Stimulated activated CD4-positive, alpha-beta T cell treated with anti-CD3 and anti-CD28 coated beads, TNF-alpha, amount 100 ng/mL, for 48 hours (primary cell): ENCODE measurements at places on chromosomes 5 and 9.
A peak's percentile ranks its signal among the peaks of the same experiment; 100 is the strongest.

DNA sequence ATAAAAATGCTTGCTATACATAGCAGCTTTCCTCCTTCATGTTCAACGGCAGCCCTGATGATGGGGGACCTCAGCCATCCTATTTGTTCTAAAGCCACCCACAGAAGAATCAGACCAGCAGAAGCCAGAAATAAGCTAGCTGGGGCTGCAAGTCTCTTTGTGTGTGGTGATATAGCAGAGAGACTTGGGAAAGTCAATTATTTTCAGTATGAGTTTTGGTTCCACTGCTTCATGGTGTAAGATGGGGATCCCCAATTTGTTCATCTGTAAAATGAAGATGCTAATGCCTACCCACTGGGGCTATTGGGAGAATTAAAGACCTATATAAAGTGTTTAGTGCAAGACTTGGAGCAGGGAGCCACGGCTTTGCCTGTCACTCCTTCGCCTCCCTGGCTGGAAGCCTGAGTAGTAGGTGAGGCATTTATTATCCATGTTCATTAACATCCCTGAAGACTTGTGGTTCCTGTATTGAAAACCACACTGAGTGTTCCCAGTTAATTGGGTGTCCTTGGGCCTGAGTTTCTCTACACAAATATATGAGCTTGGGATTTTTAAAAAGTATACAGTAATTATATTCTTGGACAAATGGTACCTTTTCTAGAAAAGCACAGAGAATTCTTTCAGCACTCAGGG is 210.1 kb upstream of the SLC24A2 start:
- no peak for DNase-seq

GRCh38 chr9:125910286-125910685 is 163.1 kb downstream of the PBX3 start:
- DNase-seq: no peak

- DNase-seq: peak; percentile 22
Observed at GRCh38 chr5:54518146-54518817, 723 bp downstream of the SNX18 start.

- no peak for DNase-seq
Observed at GRCh38 chr5:15074651-15075050, 203.1 kb upstream of the ANKH start.

DNA sequence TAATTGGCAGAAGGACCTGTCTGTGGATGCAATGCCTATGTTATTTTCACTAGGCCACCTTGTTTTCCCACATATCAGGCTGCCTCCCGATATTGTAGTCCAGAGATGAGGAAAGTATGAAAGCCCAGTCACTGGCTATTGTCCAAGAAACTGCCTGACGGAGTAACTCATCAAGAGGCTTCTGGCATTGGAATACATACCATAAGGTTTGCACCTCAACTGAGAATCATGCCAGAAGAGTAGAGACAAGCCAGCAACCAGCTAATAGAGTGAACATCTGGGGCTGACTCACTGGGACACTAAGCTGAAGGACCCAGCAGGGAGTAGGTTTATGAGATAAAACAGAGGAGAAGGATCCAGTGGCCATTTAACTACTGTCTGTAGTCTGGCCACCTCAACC is 137.2 kb upstream of the FST start:
- DNase-seq: no peak

DNA sequence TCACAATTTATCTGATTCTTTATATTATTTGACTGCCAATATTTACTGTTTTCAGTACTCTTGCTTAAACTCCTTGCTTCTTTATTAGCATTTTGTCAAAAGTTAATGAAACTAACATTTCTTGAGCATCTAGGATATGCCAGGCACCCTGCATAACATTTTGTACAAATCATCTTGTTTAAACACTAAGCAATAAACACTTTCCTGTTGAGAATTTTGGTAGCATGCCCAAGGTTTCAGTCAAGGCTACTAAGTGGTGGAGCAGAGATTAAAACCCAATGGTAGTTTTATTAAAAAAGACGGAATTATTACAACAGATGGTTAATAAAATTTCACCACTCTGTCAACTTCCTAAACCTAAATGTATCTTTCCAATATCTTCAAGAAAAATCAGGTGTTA is 43.2 kb downstream of the SKIC3 start:
- no peak for DNase-seq

DNA sequence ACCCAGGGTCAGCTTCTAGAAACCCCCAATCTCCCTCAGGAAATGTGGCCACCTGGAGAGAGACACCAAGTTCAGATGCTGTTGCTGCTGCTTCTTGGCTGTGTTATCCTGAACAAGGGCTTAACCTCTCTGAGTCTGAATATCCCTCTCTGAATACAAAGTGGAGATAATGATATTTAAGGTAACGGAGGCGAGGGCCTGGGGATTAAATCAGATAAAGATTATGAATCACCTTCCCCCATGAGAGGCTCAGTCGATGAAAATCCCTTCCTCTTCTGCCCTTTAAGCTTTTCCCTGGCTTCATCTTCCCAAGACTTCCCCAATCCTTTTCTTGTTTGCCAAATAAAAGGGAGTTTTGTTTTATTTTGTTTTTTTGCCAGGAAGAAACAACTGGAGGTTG is 8.1 kb upstream of the CPLX2 start:
- DNase-seq: no peak

GRCh38 chr5:64822320-64822719 is 53.6 kb downstream of the CWC27 start:
- DNase-seq: no peak

DNA sequence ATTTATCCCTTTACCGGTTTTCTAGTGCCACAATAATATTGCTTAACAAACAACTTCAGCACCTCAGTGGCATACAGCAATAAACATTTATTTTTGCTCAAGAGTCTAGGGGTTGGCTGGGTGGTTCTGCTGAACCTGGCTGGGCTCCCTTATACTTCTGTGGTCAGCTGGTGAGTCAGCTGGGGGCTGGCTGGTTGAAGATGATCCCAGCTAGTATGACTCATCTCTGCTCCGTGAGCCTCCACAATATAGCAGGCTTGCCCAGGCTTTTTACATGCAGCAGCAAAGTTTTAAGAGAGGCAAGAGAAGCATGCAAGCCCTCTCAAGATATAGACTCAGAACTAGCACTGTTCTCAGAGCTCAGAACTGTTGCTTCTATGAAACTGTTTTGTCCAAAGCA is 523.5 kb upstream of the CLINT1 start:
- peak; percentile 4 for DNase-seq

- DNase-seq: no peak
Observed at GRCh38 chr9:131097948-131098278, 1.6 kb downstream of the AIF1L start.

DNA sequence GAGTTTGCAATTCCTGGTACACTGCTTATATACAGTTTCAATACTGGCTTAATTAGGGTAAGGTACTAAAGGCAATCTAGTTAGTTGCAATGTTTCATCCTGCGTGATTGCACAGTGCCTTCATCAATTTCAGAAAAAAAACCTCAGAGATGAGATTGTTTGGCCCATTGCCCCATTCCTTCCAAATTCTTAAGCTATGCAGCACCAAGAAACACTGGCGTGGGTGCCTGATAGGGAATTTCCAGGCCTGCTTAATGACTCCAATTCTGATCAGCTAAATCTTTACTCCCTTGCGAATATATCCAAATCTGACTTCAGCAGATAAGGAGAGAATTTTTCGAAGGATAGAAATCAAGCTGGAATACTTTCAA is 35.9 kb upstream of the GAS1 start:
- no peak for DNase-seq

DNA sequence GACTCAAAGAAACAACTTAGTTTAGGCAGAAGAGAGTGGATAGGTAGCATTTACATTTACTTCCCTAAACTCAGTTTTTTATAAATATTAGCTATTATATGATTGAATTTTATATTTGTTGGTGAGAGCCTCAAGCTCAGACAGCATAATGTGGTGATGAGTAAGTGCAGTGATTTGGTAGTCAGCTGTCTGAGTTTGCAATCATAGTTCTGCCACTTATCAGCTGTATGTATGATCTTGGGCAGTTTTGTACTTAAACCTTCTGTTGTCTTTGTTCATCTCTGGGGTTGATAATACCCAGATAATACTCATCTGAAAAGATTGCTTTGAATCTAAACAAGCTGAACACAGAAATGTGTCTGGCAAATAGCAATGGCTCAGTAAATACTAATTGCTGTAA is 108.8 kb downstream of the ANXA1 start:
- DNase-seq: no peak

DNA sequence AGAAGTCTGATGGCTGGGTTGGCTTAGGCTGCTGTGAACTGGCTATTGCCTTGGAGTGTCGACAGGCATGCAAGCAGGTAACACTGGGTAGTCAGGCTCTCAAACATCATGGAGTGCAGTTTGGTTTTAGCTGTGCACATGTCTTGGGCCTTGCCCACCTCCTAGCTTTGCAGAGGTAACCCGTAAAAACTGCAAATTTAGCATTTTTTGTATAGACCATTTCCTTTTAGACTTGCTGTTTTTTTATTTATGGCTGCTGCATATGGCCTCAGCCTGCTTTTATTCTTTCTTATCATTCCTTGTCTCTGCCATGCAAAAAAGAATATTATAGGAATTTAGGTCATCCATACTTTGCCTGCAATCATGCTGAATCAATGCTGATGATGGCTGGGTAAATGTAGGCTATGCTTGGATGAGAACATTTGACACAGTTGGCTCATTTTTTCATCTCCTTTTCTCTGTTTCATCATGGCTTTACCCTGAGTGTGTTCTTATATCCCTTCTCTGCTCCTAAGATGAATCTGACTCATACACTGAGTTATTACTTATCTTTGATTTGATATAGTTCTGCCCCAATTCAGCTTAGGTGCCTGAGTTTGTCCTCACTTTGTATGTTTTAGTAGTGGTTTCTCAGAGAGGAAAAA is 27.2 kb downstream of the RECK start:
- no peak for DNase-seq

DNA sequence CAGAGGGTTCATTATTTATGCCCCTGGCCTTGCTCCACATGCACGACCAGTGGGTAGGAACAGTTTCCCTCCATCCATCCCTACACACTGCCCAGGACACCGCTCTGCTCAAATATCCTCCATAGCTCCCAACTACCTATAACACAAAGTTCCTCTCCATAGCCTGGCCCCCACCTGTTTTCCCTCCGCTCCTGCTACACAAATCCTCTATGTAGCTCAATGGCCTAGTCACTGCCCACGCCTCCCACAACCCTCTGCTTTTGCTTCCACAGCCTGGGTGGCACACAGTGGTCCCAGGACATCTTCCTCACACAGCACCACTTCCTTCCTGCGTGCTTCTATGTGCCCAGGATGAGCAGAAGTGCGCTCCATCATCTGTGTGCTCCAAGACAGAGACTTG is 20.4 kb downstream of the REXO4 start:
- no peak for DNase-seq

- DNase-seq: no peak
Observed at GRCh38 chr5:175668006-175668405, 10.1 kb downstream of the HRH2 start.

DNA sequence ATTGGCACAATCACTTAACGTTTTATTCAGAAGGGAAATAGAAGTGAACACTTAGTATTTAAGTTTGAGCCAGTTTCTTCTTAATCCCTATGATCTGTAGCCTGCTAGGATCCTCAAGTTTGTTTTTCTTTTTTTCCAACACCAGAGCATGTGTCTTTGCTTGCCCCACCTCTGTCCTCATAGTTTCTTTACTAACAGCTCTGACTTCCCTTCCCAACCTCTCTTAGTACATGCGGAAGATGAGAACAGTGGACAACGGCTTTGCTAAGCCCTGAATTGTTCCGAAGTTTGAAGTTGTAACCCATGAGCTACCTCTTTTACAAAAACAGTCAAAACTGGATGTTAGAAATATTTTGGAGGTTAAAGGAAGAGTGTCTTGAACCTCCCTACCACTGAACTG is 61.7 kb upstream of the TAF11L2 start:
- DNase-seq: no peak

DNA sequence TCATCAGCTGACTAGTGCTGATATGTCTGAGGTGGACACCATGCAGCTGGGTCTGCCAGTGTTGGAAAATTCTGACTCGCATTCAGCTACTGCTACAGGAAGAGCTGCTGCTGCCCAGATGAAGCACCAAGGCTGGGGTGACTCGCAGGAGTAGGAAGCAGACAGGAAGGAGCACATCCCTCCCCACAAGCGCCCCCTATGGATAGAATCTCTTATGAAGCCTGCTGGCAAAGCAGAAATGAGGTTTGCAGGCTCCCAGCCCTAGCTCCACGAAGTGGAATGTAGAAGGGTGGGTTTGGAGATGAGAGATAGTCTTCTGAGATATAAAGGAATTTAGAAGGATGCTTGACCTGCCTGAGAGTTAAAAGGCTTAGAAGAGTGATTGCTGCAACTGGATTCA is 443.0 kb downstream of the ACTL7B start:
- DNase-seq: no peak

GRCh38 chr9:117092582-117092981 is 322.3 kb downstream of the ASTN2 start:
- DNase-seq: no peak

GRCh38 chr5:13939638-13940037 is 4.8 kb downstream of the DNAH5 start:
- DNase-seq: no peak

- no peak for DNase-seq
Observed at GRCh38 chr5:120538149-120538548, 74.0 kb downstream of the PRR16 start.

DNA sequence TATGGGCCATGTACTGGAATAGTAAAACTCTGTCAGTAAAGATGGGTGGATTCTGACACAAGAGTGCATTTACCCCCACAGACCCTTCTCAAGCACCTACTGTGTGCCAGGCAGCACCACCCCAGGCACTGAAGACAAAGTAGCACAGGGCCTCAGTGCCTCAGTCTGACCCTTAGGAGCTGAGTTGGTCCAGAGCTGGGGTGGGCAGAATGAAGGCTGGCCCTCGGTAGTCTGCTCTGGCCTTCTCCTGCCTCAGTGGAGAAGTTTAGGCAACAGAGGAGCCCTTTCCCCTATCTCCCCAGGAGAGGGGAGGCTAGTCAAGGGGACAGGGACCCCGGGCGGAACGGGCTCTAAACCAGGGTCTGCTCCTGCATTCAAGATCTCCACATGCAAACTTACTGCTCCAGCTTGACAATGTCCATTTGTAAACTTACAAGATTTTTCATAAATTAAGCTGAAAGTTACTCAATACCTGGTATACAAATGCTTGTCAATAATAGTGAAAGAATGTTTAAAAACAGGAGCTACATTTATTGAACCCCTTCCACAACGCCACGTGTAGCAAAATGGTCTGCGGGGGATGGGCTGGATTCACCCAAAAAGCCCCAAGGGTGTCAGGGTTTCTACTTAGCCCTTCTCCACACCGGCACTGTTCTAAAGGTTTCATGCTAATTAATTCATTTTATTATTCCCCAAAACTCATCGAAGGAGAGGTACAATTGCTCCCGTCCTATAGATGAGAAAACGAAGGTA is 1.5 kb downstream of the VDAC1 start:
- peak; percentile 23 for DNase-seq

- DNase-seq: no peak
Observed at GRCh38 chr9:101849102-101849707, 110.8 kb upstream of the GRIN3A start.

GRCh38 chr9:124623966-124624734 is 117.0 kb upstream of the NR5A1 start:
- DNase-seq: no peak

- DNase-seq: no peak
Observed at GRCh38 chr9:105932276-105932675, 237.9 kb downstream of the TMEM38B start.

- no peak for DNase-seq
Observed at GRCh38 chr5:153755913-153756500, 265.5 kb downstream of the GRIA1 start.
